Epithelial cell of proximal tubule (primary cell): ENCODE measurements at places on chromosomes 5 and 9. TPM values are rescaled to one million over a fixed set of nuclear protein-coding genes. Genes with fewer than 3 reads are reported as not detected.

DNA sequence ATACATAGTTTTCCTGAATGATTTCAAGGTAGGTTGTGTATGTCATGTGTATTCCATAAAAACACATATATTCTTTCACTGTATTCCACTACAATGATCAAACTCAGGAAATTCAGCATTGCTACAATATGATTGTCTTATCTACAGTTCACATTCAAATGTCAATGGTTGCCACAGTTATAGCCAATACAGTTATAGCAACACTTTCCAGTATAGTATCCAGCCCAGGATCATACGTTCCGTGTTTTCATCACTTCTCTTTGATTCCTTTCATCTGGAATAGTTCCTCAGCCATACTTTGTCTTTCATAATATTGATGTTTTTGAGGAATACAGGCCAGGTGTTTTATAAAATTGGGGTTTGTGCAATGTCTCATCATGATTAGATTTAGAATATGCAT, 9.5 kb downstream of the OR2S2 start:
- DNase-seq = no peak

DNA sequence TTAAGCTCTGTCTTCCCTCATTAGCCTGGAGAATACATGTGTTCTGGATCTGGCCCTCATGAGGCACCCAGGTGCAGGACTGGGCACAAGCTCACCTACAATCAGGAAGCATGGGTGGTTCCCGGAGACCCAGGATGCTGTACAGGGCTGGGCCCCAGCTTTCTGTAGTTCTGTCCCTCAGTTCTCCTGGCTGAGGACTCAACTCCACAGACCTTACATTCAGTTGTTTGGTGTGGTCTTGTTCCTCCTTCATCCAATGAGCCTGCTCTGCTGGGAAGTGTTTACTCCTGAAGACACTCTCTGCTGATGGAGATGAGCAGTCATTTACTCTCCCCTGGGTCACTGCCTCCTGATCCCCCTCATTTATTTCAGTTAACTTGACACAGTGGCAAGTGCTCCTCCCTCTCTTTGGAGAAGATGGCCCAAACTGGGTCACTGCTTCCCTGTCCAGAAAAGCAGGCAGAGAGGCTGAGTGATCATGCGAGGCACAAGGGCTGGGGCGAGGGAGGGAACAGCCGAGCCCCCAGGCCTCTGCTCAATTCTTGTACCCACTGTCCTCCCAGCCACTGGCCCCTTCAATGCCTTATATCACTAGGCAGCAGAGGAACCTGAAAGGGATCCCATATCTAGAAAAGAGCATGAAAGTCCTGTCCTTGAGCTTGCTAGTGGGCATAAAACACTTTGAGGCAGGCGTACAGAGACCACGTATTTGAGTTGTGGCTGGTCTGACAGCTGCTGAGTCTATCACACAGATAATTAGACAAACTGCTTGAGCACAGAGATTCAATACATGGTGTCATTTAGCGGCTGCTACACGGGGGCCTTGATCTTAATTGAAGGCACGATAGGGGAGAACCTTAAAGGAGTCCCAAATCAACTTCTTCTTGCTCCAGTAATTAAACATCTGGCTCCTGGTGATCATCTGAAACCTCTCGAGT, 221.7 kb downstream of the FSTL4 start:
- no peak for DNase-seq

DNA sequence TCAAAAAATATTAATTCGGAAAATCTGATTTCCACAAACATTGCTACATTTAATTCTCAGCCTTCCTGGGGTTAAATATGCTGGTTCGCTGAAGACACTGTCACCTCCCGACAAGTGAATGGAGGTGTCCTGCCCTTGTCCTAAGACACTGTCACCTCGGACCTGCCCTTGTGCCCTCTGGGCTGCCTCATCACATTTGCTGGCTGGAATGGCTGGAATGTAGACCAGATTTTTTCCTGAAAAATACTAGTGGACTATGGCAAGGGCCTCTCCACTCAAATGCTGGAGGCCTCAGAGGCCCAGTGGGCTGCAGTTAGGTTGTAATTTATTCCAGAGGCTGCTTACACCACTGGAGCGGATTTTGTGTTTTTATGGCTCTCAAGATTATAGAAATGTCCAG, 28.2 kb downstream of the CACNA1B start:
- no peak for DNase-seq

DNA sequence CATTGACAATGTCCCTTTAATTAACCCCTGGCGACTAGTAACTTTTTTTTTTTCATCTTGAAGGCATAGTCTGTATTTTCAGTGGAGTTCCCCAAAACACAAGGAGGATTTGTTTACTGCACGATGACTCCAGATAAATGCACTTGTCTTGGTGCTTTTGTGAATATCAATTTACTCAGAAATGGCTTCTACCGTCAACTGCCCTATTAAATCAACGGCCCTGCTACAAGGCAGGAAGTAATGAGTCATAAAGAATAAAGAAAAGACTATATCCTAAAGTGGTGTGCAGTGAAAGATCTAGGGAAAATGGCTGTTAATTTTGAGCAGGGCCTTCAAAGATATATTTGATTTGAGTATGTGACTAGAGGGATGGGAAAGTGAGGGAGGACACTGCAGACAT, 388.3 kb upstream of the CHD1 start:
- DNase-seq = no peak

- peak; percentile 19 for DNase-seq
Observed at GRCh38 chr5:13632676-13633075, 311.8 kb downstream of the DNAH5 start.

DNA sequence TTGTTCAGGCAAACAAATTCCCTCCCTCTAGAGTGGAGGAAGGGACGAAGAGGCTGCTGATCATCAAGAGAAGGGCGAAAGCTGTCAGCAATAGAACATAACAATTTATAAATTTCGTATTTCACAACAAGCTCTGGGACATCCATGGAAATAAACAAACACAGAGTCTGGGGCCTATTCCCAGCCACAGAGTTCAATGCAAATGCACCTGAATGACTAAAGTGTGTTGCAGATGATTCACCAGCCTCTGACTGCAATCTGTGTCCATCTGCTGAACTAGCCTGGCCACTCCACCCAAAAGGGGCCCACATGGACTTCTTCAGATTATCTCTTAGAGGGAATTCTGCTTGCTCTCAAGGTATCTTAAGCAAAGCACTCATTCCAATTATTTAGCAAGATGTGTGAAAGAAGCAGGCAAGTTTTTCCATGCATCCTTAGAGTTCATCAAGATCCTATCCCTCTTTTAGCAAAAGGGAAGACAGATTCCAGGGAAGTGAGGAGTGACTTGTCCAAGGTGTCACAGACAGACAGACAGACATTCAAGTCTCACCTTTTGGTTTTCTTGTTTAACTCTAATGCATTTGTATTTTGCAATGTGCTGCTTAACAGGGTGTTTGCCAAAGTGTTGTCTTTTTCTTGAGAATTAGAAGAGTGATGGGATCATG, 307.8 kb upstream of the PAPPA start:
- peak; percentile 39 for DNase-seq

DNA sequence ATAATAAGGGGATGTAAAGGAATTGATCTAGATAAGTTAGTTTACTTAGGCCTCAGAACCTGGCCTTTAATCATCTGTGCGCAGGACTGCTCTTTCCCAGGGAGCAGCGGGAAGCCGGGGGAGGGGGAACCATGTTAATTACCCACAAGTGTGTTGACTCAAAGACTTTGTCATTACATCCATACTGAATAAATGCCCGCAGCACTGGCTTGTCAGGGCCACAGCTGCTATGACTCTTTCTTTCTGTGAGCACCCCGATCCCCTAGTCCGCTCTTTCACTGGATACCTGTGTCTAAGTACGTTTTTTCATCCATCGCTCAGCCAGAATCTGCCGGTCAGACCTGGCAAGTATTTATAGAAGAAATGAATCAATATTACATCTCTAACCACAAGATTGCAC, 249.3 kb upstream of the DMRT1 start:
- DNase-seq = no peak

- DNase-seq = no peak
Observed at GRCh38 chr5:9268226-9268625, 277.6 kb downstream of the SEMA5A start.

DNA sequence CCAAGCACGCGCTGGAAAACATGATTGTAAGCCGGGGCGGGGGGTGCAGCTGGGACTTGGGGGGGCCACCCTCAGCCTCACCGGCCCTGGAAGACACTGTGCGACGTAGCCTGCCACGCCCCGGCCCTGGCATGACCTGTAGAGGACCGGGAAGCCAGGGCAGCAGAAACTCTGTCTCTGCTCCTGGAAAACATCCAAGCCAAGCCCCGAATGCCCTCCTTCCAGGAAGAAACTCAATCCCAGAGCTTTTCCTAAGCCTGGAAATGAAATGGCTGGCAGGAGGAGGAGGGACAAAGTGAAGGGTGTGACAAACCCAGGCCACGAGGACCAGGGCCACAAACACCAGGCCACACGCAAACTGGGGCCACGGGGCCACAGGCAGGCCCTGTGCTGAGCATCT, 55.4 kb downstream of the KCNT1 start:
- no peak for DNase-seq

GRCh38 chr9:83505282-83505681, 32.9 kb downstream of the FRMD3 start:
- no peak for DNase-seq

Gene ZNF474
- not detected in 2 replicates for total RNA-seq

Gene ANKRD20A1
- total RNA-seq = 0.17 and 0.36 TPM in 2 replicates

Gene GEMIN5
- total RNA-seq = 13.0 and 22.6 TPM in 2 replicates

Gene FAM81B
- total RNA-seq = not detected in 2 replicates

Gene TPM2
- 265 and 267 TPM in 2 replicates for total RNA-seq

Gene AFAP1L1
- 17.2 and 27.2 TPM in 2 replicates for total RNA-seq

Gene PCDHGA10
- 0.58 and 1.9 TPM in 2 replicates for total RNA-seq

Gene IFNE
- not detected in 2 replicates for total RNA-seq
